ENCODE measurements at places on chromosomes 16 and 17.

DNA sequence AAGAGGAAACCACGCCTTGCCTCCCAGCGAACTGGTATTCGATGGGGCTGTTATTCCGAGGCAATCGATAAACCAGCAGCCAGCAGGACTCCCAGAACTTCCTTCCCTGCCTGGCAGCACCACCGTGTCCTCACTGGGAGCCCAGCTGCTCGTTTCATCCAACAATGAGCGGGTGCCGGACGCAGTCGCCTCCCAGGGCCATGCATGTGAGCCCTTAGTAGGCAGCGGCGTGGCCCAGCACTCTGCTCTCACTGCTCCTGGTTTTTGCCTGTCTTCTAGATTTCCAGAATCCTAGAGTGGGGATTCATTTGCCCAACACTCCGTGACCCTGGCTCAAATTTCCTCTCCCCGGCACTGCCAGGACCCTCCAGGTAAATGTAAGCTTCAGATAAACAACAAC lies 29.1 kb upstream of the RASD1 start:
- no peak for DNase-seq

DNA sequence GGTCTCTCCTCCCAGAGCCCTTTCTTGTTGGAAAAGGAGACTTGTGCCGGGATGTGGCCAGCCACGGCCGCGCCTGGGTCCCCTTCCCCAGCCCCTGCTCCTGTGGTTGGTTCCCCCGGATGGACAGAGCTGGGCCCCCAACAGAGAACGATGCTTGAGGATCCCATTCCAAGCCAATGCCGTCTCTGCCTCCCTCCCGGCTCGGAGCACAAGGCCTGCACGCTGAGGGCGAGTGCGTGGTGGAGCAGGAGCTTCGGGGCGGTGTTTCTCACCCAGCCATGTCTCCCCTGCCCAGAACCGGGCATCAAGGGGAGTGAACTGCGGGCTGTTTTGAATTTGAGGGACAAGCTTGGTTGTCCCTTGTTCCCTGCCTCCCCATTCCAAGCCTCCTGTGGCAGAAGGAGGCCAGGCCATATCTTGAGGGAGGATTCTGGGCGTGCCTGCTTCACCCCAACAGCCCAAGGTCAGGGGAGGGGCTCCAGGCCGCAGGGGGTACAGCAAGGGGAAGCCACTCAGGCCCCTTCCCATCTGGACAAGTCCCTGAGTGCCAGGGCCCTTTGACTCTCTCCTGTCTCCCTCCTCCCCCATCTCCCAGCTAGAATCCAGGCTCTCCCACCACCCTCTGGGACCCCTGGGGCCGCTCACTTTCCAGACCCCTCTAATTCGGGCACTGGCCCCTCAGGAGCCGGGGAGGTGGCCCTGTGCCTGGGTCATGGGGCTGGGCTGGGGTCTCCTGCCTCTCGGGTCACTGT lies 43.6 kb downstream of the SOCS3 start:
- no peak for DNase-seq

DNA sequence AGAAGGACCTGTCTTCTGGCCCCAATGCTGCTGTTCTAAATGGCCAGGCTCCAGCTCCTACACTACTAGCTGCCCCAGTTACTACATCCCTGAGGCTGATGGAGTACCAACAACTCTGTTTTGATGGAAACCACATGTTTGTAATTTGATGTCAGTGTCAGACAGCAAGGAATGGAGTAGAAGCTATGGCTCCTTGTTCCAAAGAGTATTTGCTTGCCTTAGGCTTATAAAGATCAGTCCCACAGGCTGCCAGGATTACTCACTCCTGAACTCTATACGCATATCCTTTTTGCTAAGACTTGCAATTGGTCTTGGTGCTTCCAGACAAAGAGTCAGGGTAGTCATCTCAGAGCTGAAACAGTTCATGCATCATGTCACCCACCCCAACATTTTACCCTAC lies 139.6 kb downstream of the HS3ST3A1 start:
- no peak for DNase-seq

- DNase-seq, result no peak
These were observed 69.0 kb downstream of the WSB1 start for GRCh38 chr17:27362909-27363308.

DNA sequence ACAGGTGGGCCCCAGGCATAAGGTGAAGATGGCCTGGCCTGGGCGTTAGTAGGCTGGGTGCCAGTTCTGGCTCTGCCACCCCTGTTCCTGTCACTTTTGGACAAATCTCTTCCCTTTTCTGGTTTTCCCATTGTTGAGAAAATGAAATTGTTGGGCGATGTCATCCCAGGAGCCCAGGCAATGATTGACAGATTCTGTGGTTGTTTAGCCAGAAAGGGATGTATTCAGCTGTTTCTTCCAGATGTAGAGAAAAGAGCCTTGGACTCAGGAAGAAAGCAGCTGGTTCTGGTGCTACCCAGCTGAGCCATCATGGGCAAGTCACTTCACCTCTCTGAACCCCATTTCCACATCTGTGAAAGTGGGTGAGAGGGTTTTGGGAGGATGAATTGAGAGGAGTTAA lies 60.1 kb upstream of the MRTFB start:
- no peak for DNase-seq
